ENCODE measurements at places on chromosomes 2 and 18. TPM values are rescaled to one million over a fixed set of nuclear protein-coding genes. Genes with fewer than 3 reads are reported as not detected.

Gene NBEAL1
- 4.9 TPM for polyA plus RNA-seq

Gene TXNDC2
- not detected for polyA plus RNA-seq

Gene SERPINB13
- polyA plus RNA-seq: not detected

Gene CCBE1
- not detected for polyA plus RNA-seq

Gene MATN3
- not detected for polyA plus RNA-seq

Gene POTEJ
- polyA plus RNA-seq: not detected

Gene POU3F3
- polyA plus RNA-seq: not detected

Gene SPP2
- polyA plus RNA-seq: not detected

Gene MRO
- polyA plus RNA-seq: not detected

Gene CGREF1
- polyA plus RNA-seq: not detected

Gene PID1
- not detected for polyA plus RNA-seq

Gene ANKRD23
- 1.3 TPM for polyA plus RNA-seq

Gene CCDC178
- not detected for polyA plus RNA-seq

Gene DSG1
- not detected for polyA plus RNA-seq

Gene UNC80
- not detected for polyA plus RNA-seq

Gene SERPINB5
- not detected for polyA plus RNA-seq

Gene COBLL1
- 114 TPM for polyA plus RNA-seq

Gene SLC4A3
- polyA plus RNA-seq: not detected

Gene AAMP
- 82.0 TPM for polyA plus RNA-seq

Gene CDC42EP3
- 68.3 TPM for polyA plus RNA-seq

Gene CLEC4F
- not detected for polyA plus RNA-seq

Gene SALL3
- polyA plus RNA-seq: not detected

Gene C18orf54
- 0.99 TPM for polyA plus RNA-seq

Gene ABCG5
- polyA plus RNA-seq: not detected

Gene MC4R
- not detected for polyA plus RNA-seq

Gene TCF23
- polyA plus RNA-seq: not detected

Gene C2orf80
- not detected for polyA plus RNA-seq

Gene SIX3
- not detected for polyA plus RNA-seq

Gene LPIN1
- polyA plus RNA-seq: 17.3 TPM

Gene OSR1
- not detected for polyA plus RNA-seq

Gene DLX1
- not detected for polyA plus RNA-seq

Gene EDAR
- 0.26 TPM for polyA plus RNA-seq

Gene SCYGR1
- not detected for polyA plus RNA-seq

Gene IL1RL2
- not detected for polyA plus RNA-seq

Gene CAPG
- polyA plus RNA-seq: 542 TPM

Gene TLX2
- polyA plus RNA-seq: not detected

Gene DNAJC5G
- polyA plus RNA-seq: not detected

Gene REG3G
- not detected for polyA plus RNA-seq

Gene LRRTM4
- not detected for polyA plus RNA-seq

Gene CYS1
- not detected for polyA plus RNA-seq

Gene AOX1
- not detected for polyA plus RNA-seq

Gene TMEM200C
- polyA plus RNA-seq: not detected

Gene PRSS56
- not detected for polyA plus RNA-seq

Gene TGFA
- polyA plus RNA-seq: 0.06 TPM

Gene SERPINB10
- not detected for polyA plus RNA-seq

Gene TNFAIP6
- polyA plus RNA-seq: not detected

Gene RGPD3
- 0.06 TPM for polyA plus RNA-seq

Gene SEPTIN2
- polyA plus RNA-seq: 134 TPM

Gene NGEF
- polyA plus RNA-seq: not detected

Gene CHRNG
- polyA plus RNA-seq: not detected

Gene CEP192
- polyA plus RNA-seq: 8.7 TPM

Gene RAPGEF4
- polyA plus RNA-seq: not detected

Gene AQP4
- polyA plus RNA-seq: not detected

Gene IL36RN
- not detected for polyA plus RNA-seq

Gene SMIM21
- polyA plus RNA-seq: not detected

Gene CD8B
- 1.1 TPM for polyA plus RNA-seq

Gene HS1BP3
- 27.3 TPM for polyA plus RNA-seq

Gene CNDP1
- not detected for polyA plus RNA-seq

Gene IL1RL1
- not detected for polyA plus RNA-seq
